Memory B cell (primary cell): ENCODE measurements at places on chromosomes 12 and 14.

GRCh38 chr14:106277503-106277902 lies 751.1 kb downstream of the TMEM121 start:
- DNase-seq, result peak; percentile 23

DNA sequence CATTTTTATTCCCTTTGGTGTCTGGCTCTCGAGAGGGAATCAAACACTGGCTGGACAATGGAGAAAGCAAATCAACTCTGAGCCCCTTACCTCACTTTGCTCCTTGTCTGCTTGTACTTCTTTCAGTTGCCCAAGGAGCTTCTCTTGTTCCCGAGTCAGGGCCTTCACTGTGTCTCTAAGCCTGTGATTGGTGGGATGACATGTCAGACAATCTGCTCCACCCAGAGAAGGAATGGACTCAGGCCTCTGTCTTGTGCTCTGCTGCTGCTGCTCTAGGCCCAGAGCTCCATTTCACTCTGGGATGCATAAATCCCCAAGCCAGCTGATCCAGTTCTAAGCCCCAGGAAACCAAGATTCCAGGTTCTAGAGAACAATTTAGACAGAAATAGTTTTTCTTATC lies 7.6 kb downstream of the CALCOCO1 start:
- no peak for DNase-seq

DNA sequence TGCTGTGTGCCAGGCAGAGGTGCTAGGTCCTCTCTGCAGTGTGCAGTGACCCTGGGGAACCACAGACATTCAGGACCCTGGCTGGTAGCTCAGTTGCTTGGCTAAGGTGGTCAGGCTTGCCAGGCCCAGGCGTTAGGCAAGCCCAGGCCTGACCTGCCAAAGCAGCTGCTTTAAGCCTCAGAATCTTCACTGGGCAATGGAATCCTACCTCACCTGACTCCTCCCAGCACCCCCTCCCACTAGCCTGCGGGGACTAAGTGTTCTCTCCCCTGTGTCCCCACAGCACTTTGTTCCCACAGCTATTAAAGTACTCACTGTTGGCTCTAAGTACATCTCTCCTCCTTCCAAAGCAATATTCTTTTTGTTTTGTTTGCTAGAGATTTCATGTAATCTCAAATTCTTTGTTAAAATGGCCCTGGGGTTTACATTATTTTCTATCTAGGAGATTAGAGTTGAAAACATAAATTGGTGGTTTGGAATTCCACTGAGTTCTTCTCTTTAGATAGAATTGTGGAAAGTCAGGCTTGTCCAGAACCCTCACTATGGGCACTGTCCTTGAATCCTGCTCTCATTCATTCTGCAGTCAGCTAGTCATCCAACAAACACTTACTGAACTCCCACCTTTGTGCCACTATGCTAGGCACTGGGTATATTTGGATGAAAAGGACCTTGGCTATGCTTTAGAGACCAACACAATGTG lies 44.4 kb downstream of the DGLUCY start:
- no peak for DNase-seq

- DNase-seq, result peak; percentile 51
Observed at GRCh38 chr12:123973552-123974341, 732 bp downstream of the ZNF664 start.

GRCh38 chr14:104739546-104740516 lies 13.1 kb upstream of the SIVA1 start:
- no peak for DNase-seq

GRCh38 chr14:38469156-38469555 lies 213.3 kb upstream of the CLEC14A start:
- DNase-seq, result no peak

DNA sequence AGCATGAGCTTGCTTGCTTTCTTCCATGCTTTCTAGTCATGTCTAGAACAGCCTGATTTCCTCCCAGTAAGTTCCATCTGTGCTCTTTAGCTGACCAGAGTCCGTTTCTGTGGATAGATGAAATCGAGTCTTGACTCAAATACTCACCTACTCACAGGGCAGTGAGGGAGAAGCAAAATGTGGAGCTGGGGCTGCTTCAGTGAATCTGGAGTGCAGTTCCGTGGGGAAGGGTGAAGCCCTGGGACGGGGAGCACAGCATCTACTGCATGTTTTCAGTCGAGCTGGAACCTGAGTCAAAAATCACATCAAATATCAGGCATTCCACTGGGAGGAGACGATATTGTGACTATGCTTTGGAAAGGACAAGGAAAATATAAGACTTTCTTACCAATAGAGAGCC lies 70.3 kb upstream of the PRMT8 start:
- DNase-seq, result no peak

- DNase-seq, result no peak
Observed at GRCh38 chr14:54632452-54632851, 65.5 kb downstream of the SAMD4A start.

- no peak for DNase-seq
Observed at GRCh38 chr12:3753544-3754284, 805 bp upstream of the CRACR2A start.
